Stimulated activated CD8-positive, alpha-beta memory T cell treated with anti-CD3 and anti-CD28 coated beads, Interleukin-15, amount 100 ng/mL, for 4 hours (primary cell): ENCODE measurements at places on chromosomes 13 and 19.

- no peak for DNase-seq
These were observed 216.4 kb upstream of the SGCG start for GRCh38 chr13:22964245-22964966.

GRCh38 chr19:3494559-3494958 is 5.9 kb downstream of the DOHH start:
- DNase-seq, result no peak

DNA sequence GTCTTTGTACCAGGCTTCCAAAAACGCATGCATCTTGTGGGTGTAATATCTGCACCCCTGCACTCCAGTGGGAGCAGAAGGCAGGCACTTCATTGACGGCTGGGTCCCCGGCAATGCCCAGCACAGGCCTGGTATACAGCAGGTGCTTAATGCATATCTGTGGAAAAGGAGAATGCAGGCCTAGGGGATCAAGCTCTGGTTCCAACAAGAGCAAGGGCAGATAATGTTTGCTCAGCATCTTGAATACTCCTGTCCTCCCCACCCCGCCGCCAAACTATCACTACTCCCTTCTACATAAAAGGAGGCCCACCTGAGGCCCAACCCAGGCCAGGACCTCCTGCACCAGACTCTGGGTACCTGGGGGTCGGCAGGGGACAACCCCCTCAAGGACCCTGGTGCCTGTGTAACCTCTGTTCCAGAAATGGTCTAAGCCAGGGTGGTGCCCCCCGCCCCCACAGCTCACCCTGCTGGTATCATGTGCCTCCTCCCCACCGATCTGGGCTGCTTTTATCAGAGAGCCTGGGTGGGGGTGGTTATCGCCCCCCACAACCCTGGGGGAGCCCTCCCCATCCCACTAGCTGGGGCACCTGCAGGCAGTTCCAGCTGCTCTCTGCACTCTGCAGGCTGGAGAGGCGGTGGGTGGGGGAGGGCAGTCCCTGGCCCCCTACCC is 4.8 kb downstream of the KLF16 start:
- no peak for DNase-seq

DNA sequence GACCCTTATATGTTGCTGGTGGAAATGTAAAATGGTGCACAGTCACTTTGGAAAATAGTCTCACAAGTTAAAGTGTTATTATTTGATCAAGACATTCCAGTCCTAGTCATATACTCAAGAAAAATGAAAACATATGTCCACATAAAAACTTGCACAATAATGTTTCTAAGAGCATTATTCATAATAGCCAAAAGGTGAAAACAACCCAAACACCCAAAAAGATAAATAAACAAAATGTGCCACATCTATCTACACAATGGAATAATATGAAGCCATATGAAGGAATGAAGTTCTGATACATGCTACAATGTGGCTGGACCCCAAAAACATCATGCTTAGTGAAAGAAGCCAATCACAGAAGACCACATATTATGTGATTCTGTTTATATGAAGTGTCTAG is 14.4 kb upstream of the AKAP8 start:
- no peak for DNase-seq

DNA sequence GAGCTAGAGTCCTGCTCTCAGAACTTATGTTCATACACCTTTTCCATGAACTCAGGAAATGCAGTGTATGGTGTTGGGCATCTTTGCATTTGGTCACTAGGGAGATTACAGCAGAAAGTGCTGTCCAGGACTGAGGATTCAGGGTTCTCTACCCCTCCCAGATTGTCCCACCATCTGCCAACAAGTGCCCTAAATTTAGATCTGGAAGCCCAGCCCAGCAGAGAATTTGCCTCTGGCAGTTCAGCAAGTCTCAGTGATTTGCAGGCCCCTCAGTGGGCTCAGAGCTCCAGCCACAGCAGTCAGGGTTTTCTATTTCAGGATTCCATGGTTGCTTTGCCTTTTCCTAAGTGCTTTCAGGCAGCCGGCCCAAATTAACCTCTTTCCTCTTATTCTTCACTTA is 23.4 kb downstream of the CNFN start:
- DNase-seq, result no peak

GRCh38 chr13:98443329-98443728 is 133.6 kb downstream of the STK24 start:
- no peak for DNase-seq

DNA sequence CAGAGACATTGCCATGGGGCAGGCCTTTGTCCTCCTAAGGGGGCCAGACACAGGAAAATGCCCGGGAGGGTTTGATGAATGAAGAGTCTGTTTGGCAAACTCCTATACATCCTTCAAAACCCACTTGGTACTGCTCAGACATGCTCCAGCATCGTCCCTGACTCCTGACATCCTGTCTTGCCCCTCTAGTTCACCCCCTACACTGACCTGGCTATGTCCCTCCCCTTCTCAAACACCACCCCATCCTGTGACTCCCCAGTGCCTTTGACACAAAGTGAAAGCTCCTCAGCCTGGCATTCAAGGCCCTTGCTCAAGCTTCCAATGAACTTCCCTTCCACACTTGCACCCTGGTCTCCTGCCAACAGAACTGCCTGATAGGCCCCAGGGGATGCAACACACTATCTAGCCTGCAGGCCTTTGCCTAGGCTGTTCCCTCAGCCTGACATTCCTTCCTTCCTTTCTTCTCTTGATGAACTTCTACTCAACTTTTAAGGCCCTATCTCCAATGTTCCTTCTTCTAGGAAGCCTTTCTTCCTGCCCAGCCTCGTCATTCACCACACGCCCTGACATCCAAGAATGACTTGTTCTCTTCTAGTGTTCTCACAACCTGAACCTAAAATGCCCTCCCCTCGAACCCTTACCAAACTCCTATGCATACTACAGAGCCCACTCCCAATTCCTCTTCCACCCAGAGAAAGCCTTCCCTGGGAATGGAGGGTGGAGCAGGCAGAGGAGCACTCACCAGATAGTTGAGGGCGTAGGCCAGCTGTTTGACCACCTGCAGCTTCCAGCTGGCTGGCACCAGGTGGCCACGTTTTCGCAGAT is 12.4 kb downstream of the JAK3 start:
- DNase-seq, result no peak

- no peak for DNase-seq
These were observed 4.5 kb upstream of the EPSTI1 start for GRCh38 chr13:42996584-42996983.

- no peak for DNase-seq
These were observed 7.2 kb upstream of the RHPN2 start for GRCh38 chr19:33071887-33072286.

- no peak for DNase-seq
These were observed 44.9 kb downstream of the SERTM1 start for GRCh38 chr13:36718686-36719085.
